IPS DF 19.7 (cell line): ENCODE measurements at places on chromosomes 2 and 18.

GRCh38 chr2:45637440-45637839, 14.0 kb upstream of the PRKCE start:
- DNase-seq, result no peak

GRCh38 chr18:9032519-9032918, 70.0 kb upstream of the NDUFV2 start:
- no peak for DNase-seq

DNA sequence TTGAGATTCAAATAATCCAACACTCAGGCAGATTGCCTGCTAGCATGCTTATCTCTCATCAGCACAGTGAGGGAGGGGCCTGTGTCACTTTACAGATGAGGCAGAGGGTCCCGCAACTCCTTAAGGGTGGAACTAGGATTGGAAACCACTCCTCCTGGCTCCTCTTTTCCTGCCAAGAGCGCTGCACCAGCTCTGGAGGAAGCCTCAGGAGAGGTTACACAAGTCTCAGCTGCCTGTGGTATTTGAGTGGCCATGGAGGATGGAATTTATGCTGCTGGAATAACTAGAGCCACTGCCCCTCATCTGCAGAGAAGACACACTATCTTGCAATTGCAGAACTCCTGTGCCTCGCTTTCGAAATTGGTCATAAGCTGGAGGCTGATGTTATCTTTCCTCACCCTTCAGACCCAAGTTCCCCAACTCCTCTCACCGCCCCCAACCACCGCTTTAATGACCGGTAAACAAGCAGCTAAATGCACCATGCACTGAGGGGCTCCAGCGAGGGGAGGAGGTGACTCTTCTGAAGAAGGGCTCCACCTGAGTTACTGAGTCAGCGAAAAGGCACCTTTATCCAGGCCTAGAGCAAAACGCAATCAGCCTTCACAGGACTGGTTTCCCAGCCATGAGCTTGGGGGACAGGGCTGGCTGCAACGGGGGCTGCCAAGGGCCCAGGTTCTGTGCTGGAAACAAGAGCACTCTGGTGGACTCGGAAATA, 245.8 kb downstream of the SOX11 start:
- no peak for DNase-seq

GRCh38 chr2:173739006-173739405, 226.2 kb downstream of the SP3 start:
- DNase-seq, result no peak

DNA sequence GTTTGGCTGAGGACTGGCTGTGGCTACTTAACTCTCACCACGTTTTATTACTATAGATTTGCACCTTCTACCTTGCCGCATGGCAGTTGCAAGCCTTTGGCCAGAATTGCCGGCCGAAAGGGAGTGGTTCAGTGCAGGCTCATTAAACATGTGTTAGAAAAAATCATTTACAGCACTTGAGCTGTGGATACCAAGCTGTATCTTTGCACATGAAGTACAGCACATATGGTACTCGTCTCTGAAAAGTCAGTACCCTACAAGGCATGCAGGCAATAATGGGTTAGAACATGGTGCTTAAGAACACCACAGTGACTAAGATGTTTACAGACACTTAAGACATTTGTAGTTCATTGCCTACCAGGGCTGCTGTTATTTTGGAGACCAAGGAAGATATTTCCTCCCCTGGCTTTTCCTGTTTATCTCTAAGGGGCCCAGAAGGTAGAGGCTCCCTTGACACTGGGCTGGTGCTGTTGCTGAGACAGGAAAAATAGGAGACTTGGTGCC, 103.1 kb downstream of the ZNF532 start:
- DNase-seq, result no peak

- no peak for DNase-seq
Observed at GRCh38 chr2:144671695-144672455, 152.0 kb upstream of the ZEB2 start.

GRCh38 chr2:38416296-38417036, 39.4 kb upstream of the ATL2 start:
- DNase-seq, result no peak

- DNase-seq, result no peak
Observed at GRCh38 chr2:96340493-96341414, 5.2 kb downstream of the NCAPH start.

GRCh38 chr2:72148003-72148836, 558 bp upstream of the CYP26B1 start:
- no peak for DNase-seq

GRCh38 chr2:70132244-70133126, 45.2 kb downstream of the PCBP1 start:
- DNase-seq, result no peak

- DNase-seq, result no peak
Observed at GRCh38 chr2:197839327-197839726, 34.9 kb downstream of the PLCL1 start.

- no peak for DNase-seq
Observed at GRCh38 chr2:100407073-100407472, 10.4 kb downstream of the CHST10 start.

GRCh38 chr2:133848111-133848649, 279.9 kb upstream of the NCKAP5 start:
- DNase-seq, result no peak

GRCh38 chr2:241279828-241280227, 35.6 kb downstream of the HDLBP start:
- no peak for DNase-seq

DNA sequence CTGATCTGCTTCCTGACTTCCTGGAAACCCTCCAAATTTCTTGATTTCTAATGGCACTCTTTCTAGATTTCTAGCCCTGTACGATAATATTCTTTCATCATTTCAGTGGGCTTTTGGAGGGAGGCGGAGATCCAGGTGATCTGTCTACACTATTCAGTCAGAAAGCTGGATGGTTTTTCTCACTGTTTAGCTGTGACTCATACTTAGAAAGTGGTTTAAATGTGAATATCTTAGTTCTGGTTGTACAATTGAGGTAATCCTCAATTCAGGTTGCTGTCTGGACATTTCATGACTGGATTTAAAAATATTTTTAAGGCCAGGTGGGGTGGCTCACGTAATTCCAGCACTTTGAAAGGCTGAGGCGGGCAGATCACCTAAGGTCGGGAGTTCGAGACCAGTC, 20.8 kb downstream of the SEH1L start:
- no peak for DNase-seq

- DNase-seq, result no peak
Observed at GRCh38 chr2:46699934-46700256, 215.7 kb downstream of the MCFD2 start.

GRCh38 chr18:50748243-50749229, 71.3 kb downstream of the MRO start:
- no peak for DNase-seq

DNA sequence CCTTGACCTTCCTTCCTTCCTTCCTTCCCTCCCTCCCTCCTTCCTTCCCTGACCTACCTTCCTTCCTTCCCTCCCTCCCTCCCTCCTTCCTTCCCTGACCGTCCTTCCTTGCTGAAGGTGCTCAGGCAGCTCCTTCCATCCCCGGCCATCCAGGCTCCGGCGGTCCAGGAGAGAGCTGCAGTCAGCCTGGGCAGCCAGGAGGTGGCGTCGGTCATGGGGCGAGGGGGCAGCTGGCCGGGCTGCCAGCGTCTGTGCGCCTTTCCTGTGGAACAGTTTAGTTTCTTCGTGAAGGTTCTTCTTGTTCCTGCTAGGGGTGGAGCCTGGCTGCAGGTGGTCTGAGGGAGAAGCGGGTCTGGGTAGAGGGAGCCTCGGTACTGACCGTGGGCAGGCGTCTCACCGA, 15.7 kb downstream of the GPR35 start:
- DNase-seq, result peak; percentile 35

DNA sequence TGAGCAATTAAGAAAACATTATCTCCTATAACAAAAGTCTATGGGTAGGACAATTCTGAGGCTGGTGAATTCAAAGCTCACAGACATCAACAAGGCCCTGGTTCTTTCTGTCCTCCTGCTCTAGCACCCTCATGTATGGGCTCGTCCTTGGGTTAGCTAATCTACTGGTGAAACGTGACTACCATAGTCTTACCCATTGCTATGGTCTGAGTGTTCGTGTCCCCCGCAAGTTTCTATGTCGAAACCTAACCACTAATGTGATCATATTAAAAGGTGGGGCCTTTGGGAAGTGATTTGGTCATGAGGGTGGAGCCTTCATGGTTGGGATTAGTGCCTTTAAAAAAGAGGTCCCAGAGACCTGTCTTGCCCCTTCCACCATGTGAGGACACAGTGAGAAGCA, 564.7 kb downstream of the TNS1 start:
- DNase-seq, result no peak

DNA sequence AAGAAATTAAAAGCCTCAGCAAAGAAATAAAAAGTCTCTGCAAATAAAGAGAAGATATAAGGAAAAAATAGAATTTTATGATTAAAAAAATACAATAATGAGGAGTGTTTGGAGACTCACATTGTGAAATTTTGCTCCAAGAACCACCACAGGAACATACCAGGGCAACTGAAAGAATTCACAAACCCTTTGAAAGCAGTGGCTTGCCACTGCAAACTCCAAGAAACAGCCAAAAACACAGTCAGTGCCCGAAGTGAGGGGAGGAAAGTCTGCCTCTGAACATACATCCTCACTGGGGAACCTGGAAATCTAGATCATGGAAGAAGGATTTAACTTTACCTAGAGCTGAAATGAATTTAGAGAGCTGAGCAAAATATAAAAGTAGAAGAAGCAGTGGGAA, 33.1 kb downstream of the EVA1A start:
- DNase-seq, result no peak

DNA sequence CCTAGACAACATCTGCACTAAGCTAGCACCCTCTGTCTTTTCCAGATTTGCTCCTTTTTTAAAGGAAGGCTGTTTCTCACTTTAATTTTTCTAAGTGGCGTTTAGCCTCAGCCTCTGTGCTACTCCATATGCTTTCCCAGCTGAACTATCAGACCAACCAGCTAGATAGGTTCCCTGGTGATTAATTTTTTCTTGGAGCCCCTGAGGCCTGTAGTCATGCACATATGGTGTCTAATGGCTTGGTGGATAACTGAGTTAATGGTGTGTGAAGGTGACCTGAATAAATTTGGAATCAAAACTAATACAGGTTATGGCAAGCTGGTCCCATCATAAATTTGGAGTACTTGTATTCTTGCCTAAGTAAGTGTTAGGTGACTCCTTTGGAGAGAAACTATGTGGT, 135.5 kb downstream of the MGAT5 start:
- DNase-seq, result no peak

DNA sequence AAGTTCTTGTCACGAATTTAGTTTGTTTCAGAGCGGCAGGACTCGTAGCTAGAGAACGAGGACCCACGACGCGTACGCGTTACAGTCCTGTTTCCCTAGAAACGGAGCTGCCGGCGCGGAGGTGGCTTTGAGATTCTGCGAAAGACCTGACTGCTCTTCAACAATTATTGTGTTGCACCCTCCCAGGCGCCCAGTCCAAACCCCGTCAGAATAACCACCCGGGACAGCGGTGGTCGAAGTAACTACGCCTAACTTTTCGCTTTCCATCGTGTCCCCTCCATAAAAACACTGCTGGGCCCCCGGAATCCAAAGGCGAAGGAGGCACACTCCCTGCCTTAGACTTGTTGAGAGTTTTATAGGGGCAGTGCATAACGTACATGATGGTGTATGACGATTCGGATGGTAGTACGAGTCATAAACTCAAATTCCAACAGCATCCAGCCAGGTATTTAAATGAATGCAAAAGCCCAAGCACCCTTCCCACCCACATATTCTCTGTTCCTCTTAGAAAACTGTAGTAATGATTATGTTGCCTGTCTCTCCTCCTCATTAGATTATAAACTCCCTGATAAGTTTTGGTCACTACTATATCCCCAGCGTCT, 651 bp upstream of the STAM2 start:
- DNase-seq, result peak; percentile 60

DNA sequence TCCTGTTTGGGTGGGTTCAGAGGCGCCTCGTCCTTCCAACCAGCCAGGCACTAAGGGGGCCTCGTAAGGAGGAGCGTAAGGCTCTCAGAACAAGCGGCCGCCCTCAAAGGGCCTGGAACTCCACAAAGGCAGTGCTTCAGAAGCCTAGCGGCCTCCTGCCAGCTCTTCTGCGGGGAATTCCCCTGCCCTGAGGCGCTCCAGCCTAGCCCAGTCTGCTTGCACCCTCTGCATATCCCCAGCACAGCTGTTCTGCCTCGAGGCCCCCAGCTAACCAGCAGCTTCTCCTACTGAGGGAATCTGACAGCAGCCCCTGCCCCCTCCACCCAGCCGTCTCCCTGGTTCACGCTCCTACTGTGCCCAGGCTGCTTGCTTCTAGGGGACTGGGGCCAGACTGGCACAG, 265.9 kb downstream of the TFCP2L1 start:
- DNase-seq, result no peak

DNA sequence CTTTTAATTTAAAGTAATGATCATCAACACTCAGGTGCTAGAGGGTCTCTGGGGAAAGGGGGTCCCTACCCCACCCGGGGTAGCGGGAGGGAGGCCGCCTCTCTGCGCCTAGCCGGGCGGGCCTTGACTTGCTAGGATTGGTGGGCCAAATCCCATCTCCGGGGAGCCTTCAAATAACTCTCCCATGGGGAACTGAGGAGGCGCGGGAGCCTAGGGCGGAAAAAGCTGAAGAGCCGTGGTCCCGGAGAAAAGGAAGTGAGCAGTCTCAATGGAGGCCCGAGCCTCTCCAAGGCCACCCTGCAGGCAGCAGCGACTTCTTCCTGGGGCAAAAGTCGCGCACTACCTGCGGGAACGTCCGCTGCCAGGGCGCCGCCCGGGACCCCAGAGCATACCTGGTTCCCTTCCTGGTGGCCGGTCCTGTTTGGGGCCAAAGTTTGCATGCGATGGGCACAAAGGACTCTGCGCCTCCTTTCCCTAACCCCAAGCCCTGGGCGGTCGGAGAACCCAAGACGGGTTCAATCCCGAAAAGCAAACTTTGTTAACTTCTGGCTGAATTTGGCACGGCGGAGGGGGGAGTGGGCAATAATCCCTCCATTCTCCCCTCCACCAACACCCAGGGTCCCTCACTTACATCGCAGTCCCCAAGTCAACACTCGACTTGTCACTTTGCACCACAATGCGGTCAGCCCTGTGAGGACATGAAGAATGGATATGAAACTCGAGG, 13.6 kb downstream of the EN1 start:
- no peak for DNase-seq

DNA sequence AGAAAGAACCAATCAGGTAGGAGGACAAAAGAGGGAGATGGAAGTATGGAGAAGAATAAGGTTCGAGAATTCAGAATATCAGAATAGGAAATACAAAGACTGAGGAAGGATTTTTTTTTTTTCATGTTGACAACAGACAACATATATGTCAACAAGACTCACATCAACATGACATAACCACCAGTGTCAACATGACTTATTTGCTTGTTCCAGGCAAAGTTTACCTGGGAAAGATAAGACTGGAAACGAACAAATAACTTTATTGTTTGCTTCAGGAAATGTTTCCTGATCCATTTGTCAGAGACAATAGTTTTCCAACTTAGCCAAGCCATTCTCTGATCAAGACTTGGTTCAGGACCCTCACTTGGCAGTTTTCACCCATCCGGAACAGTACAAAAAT, 321.9 kb upstream of the NETO1 start:
- no peak for DNase-seq

DNA sequence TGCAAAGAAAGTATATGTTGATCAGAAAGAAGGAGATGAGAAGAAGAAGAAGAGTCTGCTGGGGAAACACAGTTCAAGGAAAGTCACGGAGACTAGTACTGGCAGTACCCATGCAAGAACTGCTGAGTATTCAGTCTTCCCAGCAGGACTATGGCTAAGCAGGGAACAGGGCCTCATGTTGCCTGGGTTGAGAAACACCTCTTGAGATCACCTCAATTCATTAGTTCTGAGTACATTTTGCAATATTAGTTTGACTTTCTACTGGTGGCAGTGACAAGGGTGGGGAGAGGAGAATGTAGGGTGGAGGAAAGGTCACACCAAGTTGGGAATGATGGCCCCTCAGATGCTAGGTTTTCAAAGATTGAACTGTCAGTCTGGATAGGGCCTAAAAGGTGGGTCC, 50.5 kb downstream of the MRPL33 start:
- DNase-seq, result no peak

- DNase-seq, result no peak
Observed at GRCh38 chr2:100529900-100530299, 32.9 kb upstream of the PDCL3 start.
